ENCODE measurements at places on chromosomes 2 and 18.

DNA sequence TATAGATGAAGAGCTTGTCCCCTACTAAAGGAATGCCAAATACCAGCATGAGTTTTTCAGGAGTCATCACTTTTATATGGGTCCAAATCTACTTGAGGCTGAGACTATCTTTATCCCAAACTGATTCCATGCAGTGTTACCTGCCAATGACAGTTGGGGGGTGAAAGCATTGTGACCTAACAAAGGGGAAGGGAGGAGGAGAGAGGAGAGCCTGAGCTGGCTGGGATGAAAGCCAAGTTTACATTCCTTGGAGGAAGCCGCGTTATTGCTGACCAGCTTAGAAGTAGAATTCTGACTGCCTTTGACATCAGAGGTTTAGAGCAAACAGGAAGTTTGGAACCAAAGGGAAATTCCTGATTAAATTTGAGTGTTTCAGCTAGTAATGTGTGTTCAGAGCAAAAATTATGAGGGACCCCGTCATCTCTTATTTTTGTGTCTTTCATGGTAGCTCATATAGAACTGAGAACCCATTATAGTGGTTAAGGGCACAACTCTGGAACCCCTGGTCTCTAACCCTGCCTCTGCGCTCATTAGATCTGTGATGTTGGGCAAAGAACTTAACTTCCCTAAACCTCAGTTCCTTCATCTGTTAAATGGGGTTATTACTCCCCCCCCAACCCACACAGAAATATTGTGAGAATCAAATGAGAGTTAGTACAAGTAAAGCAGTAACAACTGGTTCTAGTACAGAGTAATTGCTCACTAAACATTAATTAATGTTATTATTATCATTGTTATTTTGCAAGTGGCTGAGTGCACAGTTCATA, 199.3 kb upstream of the EPAS1 start:
- no peak for DNase-seq

GRCh38 chr2:105788670-105789290, 44.1 kb downstream of the NCK2 start:
- DNase-seq: no peak

DNA sequence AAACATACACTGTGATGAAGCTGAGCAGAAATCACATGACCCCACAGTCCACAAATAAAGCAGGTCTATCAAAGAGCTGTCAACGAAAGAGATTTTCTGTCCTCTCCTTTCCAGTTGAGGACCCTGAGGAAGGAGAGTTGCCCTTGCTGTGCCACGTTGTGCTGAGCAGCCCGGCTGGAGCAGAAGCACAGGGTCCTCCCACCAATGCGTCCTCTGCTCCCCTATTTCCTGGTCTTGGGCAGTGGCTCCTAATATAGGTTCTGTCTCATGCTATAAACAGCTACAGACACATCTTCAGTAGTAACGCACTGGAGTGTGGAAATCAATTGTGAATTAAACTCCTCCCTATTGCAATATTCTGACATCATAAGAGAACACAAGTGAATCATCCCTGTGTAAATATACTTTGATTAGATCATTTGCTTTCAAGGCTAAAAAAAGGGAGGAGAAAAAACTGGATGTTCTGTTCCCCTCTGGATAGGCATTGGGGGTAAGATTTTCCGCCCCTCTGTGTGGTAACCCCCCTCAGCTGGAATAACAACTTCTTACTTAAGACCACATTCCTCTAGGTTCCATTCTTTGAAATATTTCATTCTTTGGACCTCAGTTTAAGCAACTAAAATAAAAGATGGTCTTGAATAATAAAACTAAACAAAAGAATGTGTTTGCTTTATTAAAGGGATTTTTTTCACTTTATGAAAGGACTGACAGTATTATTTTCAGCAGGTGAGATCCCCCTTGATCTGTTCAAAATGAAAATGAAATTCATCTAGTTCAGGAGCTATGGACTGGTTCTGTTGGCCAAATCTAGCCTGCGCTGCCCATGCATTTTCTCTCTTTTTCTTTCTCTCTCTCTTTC, 8.3 kb upstream of the RHOB start:
- no peak for DNase-seq

GRCh38 chr2:156918410-156918809, 339.1 kb upstream of the GALNT5 start:
- DNase-seq: no peak

DNA sequence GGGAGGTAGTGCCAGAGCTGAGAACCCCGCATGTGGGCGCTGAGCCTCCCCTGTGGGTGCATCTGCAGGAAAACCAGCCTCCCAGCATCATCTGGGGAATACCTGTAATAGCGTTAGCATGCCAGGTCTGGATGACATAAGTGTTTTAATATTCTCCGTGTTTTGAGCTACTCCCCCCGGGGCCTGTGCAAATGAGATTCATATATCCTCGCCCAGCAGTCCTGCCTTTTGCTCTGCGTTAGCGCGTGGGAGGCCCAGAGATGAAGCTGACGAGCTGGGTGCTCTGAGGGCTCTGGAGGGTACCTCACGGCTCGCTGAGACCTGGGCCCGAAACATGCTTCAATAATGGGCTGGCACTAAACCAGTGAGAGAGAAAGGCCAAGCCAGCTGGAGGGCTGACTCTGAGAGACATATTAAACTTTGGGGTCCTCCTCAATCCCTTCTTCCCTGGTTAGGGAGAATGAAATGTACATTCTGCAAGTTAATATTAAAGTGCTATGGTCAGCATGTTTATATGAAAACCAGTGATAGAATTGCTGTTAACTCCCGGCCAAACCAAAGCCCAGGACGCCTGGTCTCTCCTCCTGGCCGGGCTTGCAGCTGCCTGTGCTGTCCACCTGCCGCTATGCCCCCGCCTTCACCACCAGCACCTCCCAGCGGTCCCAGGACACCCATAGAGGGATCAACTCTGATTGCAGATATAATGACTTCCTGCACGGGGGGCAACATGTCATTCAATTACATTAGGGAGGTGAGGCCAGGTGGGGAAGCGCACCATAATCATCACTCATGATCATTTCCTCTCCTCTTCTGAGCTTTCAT, 77.0 kb downstream of the EDAR start:
- DNase-seq: no peak

- no peak for DNase-seq
Observed at GRCh38 chr2:33577084-33577483, 22.0 kb downstream of the FAM98A start.

GRCh38 chr18:43775591-43775990, 498.3 kb upstream of the SYT4 start:
- no peak for DNase-seq

- DNase-seq: no peak
Observed at GRCh38 chr2:173940208-173941020, 24.8 kb downstream of the SP3 start.

DNA sequence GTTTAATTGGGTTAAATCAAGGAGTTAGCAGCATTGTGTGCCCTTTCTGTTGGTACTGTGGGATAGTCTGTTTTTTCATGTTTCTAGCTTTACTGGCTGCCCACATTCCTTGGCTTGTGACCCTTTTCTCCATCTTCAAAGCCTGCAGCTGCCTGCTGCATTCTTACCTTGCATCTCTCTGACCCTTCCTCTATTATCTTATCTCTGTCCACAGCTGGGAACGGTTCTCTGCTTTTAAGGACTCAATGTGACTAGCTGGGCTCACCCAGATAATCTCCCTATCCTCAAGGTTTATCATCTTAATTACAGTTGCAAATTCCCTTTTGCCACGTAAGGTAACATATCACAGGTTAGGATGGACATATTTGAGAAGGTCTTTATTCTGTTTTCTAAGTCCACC, 199.7 kb downstream of the KCNS3 start:
- DNase-seq: peak; percentile 27

All from Caco-2 (cell line).